ENCODE measurements at places on chromosomes 1 and 21.
A peak's percentile ranks its signal among the peaks of the same experiment; 100 is the strongest.

GRCh38 chr1:180198196-180198595, 31.9 kb upstream of the LHX4 start:
- no peak for DNase-seq

GRCh38 chr1:30845904-30846290, 62.7 kb downstream of the SDC3 start:
- DNase-seq: no peak

- DNase-seq: no peak
Observed at GRCh38 chr1:37043101-37043500, 8.8 kb upstream of the GRIK3 start.

- peak; percentile 11 for DNase-seq
Observed at GRCh38 chr1:53643881-53644390, 95.0 kb downstream of the GLIS1 start.

GRCh38 chr1:167716000-167716271, 5.8 kb upstream of the MPZL1 start:
- DNase-seq: no peak

- no peak for DNase-seq
Observed at GRCh38 chr1:115648717-115649691, 7.2 kb downstream of the VANGL1 start.

GRCh38 chr1:157639800-157640199, 41.9 kb upstream of the FCRL4 start:
- no peak for DNase-seq

DNA sequence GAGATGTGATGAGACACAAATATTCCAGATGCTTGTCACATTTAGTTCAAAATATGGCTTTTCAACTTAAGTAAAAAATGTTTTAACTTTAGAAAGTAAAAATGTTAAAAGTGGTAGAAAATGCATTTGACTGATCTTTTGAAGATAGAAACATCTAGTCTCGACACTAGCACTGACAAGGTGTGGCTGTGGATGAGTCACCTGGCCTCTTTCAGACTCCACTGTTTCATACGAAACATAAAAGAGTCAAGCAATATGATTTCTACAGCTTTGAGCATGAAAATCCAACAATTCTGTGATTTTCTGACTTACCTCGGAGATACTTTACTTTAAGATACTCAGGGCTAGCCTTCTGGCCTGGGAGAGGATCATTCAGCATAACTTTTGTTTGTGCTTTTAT, 47.7 kb downstream of the TTC13 start:
- no peak for DNase-seq

GRCh38 chr1:31725134-31725533, 21.3 kb upstream of the COL16A1 start:
- DNase-seq: no peak
